ENCODE measurements at places on chromosomes 7 and 10. TPM values are rescaled to one million over a fixed set of nuclear protein-coding genes. Genes with fewer than 3 reads are reported as not detected.

CYP3A4 gene
- polyA plus RNA-seq, result not detected

GIMAP1 gene
- polyA plus RNA-seq, result 36.6 TPM

TBXAS1 gene
- polyA plus RNA-seq, result 19.8 TPM

TMEM60 gene
- 23.2 TPM for polyA plus RNA-seq

SAMD8 gene
- polyA plus RNA-seq, result 10.8 TPM

PDE6C gene
- not detected for polyA plus RNA-seq

CEP55 gene
- polyA plus RNA-seq, result 0.36 TPM

BICC1 gene
- polyA plus RNA-seq, result not detected

TMEM229A gene
- polyA plus RNA-seq, result not detected

LIPJ gene
- not detected for polyA plus RNA-seq

UNC5B gene
- polyA plus RNA-seq, result not detected

All from CD4-positive, alpha-beta memory T cell (primary cell).